Right renal pelvis (tissue), 4 donors: ENCODE measurements at places on chromosomes 6 and 20.

- DNase-seq: peak; percentile 20
Observed at GRCh38 chr20:44959638-44960102, 527 bp downstream of the TOMM34 start.

GRCh38 chr6:34053721-34054120, 92.2 kb downstream of the GRM4 start:
- DNase-seq: no peak

DNA sequence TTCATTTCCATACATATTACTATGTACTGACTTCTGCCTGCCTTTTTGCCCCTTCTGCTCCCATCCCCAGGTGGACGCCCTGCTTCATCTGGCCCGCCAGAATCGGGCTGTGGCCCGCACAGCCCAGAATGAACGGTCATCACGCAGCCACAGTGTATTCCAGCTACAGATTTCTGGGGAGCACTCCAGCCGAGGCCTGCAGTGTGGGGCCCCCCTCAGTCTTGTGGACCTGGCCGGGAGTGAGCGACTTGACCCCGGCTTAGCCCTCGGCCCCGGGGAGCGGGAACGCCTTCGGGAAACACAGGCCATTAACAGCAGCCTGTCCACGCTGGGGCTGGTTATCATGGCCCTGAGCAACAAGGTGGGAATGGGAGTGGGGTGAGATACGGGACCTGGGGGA, 4.7 kb upstream of the PHF1 start:
- no peak for DNase-seq

DNA sequence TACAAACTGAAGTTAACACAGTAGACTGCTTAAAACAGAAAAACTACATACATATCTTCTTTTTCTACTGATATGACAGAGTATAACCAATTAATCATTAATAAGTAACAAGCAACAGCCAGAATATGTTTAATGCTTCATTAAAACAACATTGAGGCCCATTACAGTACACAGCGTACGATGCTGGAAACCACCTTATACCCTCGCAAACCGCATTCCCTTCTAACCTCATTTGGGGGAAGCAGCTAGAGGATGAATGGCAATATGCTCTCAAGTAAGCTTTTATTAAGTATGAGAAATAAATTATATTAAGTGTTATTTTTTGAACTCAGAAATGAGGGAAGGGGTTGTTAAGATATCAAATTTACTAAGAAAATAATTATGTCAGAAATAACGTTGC, 142.4 kb downstream of the GMDS start:
- no peak for DNase-seq

GRCh38 chr6:108027594-108027993, 46.9 kb downstream of the OSTM1 start:
- peak; percentile 39 for DNase-seq

DNA sequence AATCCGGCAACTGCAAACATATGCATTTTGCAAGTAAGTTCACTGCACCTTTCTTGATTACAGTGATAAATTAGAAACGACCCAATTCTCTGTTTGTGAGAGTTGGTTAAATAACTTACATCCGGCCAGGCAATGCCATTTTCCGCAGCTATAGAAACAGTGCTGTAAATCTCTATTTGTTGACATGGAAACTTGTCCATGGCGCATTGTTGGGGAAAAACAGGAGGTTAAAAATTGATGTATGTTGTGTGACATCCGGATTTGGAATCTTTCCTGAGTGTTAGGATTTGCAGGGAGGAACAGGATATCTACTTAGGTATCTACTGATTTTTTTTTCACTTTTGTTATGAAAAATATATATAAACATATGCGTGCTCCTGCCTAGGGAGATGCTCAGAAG, 66.5 kb downstream of the DLGAP4 start:
- DNase-seq: no peak

DNA sequence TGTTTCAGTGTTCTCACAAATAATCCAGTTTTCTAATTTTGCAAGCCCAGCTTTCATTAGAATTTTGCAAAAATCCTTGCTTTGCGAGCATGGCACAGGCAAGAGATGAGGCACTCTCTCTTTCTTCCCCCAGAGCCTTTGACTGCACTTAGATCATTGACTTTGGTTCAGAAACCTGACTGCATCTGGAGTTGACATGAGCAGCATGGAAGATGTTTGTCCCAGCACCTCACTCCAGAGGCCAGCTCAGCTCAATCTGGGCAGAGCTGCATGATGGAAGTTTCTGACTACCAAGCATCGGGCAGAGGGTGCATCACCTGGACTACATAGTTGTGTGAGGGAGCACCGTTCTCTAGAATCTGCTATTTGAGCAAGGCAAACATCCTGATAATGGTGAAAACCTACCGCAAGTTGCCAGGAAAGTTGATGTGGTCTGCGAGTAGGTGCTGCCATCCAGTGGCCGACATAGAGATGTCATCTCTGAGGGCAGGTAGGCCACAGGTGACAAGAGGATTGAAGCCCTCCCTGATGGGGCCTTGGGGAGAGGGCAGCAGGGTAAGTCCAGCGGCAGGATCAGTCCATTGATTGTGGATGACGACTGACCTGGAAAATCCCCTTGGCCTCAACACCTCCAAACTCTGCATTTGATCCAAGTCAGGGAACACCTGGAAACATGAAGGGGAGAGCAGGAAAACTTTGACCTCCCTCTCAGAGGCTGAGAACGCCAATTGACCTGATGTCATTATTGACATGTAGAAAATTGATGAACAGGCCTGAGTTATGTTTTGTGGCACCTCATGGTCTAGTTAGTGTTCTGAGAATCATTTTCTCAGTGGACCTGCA, 3.8 kb upstream of the LPA start:
- no peak for DNase-seq

DNA sequence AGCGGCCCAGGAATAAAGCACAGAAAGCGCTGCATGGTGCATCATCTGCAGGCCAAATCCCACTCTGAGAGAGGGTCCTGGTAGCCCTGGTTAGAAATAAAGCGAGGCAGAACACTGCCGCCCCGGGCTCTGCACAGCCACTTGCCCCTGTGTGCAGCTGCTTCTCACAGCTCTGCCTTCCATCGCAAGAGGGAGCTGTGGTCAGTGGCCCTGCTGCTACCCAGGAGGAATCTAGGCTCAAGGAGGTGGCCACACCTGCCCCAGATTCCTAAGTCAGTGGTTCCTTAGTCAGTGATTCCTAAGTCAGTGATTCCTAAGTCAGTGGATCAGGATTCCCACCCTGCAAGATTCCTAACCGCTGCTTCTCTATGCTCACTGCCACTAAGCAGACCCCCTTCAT, 8.8 kb downstream of the CDH4 start:
- DNase-seq: no peak

DNA sequence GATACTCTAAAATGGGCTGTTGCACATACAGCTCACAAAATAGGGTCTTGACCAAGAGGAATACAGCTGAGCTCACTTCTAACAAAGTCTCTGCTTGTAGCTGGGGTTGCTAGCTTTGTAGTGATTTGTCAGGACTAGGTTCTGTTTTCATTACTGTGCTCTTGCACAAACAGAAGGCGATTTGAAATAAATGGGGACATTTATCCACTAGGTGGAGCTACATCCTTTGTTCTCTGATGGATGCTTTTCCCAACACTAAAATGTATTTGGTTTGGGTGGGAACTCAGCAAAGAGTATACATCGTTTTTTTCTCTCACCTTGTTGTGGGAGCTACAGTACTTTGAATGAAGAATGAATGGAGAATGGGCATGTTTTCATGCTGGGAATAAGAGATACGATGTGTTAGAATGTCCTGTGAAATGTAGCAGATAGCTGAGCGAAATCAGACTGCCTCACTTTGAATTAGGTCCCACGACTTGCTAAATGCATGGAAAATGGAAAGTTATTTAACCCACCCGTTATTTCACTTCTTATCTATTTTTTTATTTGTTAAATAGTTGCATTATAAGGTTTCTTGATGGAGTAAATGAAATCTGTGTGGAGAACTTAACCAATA, 494.7 kb upstream of the MAP3K7 start:
- DNase-seq: peak; percentile 66

GRCh38 chr6:27129917-27130316, 117.6 kb upstream of the PRSS16 start:
- DNase-seq: no peak

DNA sequence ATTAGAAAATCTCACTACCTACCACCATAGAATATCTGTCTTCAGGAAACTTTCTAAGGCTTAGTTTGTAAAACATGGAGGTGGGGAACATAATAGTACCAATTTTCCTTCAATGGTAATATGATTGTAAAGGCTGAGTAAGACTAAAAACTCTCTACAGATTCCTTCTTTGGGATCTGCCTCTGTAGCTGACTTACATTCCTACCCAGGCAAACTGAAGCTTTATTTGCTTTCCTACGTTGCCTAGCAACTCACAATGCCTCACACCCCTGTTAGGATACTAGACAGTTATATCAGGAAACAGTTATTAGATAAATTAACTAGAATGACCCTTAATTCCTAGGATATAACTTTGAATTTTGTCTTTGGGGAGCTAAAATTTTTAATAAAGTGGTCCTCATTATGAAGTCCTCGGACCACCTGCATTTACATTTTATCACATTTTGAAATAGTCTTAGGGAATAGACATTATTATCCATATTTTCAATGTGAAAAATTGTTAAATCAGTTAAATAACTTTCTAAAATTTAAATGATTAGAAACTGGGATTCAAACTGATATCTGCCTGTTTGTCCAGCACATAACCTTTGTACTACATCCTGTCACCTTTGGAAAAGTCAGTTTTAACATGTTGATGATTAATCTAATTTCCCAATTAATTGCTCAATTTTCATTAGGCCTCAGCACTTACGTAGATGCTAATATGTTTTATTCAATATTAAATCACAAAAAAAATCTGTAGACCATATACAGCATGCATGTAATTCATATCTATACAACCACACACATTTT, 591.4 kb downstream of the RNF144B start:
- peak; percentile 26 for DNase-seq

DNA sequence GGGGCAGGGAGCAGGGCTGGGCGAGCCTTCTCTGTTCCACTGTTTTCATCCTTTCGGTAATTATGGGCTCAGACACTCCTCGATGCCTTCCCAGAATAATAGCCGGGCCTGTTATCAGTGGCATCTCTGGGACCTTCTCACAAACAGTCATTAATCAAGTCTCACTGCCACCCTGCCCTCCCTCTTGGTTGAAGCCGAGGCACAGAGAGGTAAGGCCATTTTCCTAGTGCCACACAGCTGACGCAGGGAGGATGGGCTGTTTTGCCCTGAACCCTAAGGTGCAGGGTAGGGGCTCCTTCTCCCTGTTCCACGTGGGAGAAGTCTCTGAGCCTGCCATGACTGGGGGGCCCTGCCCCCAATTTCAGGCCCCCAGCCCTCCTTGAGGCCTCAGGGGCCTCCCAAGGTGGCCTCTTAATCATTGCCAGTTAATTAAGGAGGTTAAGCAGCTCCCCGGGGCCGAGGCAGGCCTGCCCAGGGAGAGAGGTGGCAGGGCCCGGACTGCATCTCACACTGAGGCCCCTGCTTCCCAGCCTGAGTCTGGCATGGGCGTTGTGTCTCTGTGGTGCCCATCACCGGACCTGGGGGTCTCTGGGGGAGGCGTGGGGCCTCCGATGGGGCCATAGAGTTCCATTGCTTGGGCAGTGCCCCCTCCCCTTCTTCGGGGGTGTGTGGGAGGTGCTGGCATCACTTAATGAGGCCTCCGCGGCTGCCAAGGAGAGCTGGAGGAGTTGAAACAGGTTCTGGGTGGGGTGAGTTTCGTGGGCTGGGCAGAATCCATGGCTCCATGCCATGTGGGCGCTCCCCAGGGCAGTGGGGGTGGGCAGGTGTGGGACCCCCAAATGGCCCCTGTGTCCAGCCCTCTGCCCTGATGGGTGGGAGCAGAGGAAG, 42.9 kb downstream of the CEBPB start:
- DNase-seq: no peak

GRCh38 chr6:99611148-99611547, 4.5 kb downstream of the PRDM13 start:
- no peak for DNase-seq

- no peak for DNase-seq
Observed at GRCh38 chr20:2338411-2339066, 42.2 kb upstream of the TGM6 start.

- DNase-seq: no peak
Observed at GRCh38 chr20:40961686-40962640, 66.7 kb upstream of the TOP1 start.

GRCh38 chr20:3744806-3745685, 12.6 kb downstream of the HSPA12B start:
- DNase-seq: no peak

- DNase-seq: no peak
Observed at GRCh38 chr6:3884007-3884745, 35.0 kb downstream of the FAM50B start.

- no peak for DNase-seq
Observed at GRCh38 chr20:49185071-49185761, 2.9 kb downstream of the STAU1 start.

GRCh38 chr6:136927292-136927691, 5.2 kb downstream of the SLC35D3 start:
- no peak for DNase-seq

GRCh38 chr20:10430000-10430466, 4.0 kb downstream of the MKKS start:
- no peak for DNase-seq

- no peak for DNase-seq
Observed at GRCh38 chr6:110185879-110186278, 5.7 kb downstream of the CDC40 start.

DNA sequence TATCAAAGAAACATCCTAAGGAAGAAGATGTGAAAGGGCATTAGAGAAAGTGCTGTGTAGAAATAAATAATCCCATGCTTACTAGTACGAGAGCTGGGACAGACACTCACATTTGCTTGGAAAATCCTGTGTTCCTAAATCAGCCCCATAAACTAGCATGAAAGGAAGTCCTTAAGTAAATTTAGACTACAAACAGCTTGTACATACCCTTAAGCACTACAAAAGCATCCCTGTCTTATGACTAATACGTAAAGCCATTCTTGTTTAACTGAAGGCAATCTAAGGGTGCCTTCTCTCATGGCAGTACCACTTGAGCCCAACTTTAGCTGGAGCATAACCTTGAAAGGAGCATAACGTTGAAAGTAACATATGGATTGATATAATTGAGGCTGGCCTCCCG, 15.4 kb upstream of the FOXQ1 start:
- DNase-seq: no peak

DNA sequence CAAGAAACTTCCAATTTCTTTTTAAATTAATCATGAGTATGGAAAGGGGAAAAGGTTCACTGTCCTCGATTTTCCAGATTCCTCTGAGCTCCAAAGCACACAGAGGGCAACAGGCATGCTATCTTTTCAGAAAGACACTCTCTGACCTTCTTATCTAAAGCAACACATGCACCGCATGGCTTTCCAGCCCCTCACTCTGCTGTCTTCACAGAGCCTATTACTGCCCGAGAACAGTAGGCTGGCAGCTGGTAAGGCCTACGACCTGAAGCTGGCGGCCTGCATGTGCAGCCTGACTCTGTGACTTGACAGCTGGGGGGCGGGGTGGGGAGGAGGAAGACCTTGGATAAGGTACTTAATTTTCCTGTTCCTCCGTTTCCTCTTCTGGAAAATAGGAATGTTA, 86.3 kb downstream of the ELOVL4 start:
- no peak for DNase-seq

- no peak for DNase-seq
Observed at GRCh38 chr6:30760549-30760948, 16.2 kb upstream of the IER3 start.
